ENCODE measurements at places on chromosomes 13 and 19. TPM values are rescaled to one million over a fixed set of nuclear protein-coding genes. Genes with fewer than 3 reads are reported as not detected.
A peak's percentile ranks its signal among the peaks of the same experiment; 100 is the strongest.

DNA sequence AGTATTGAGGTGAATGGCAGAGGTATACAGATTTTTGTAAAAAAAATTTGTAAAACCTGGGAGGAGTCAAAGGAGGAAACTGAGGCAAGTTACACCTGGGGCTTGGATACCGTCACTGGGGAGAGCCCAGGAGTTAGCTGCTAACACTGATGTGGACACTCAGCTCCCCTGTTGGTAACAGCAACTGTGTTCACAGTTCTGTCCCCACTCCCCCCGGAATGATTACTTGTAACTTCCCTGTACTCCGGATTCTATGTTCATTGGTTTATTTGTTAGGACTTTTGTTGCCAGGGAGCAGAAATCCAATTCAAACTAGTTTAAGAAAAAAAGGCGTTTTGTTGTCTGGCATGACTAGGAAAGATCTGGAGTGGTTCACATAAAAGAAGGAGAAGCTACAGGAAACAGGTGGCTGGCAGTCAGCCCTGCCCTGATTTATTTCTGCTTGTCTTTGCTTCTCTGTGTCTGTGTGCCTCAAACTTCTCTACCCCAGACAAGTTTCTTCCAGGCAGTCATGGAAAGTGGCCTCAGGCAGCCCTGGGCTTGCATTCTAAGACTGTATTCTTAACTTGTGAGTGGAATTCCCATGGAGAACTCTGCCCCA, 2.3 kb upstream of the GPR12 start:
- no peaks in the 10 kb centered on the region for H3K36me3 ChIP-seq
- H3K27me3 ChIP-seq: peaks cover 5% of the 10 kb centered on the region
- H3K27ac ChIP-seq: no peak overlapping the region
- no peaks in the 10 kb centered on the region for H3K4me1 ChIP-seq

The HRC gene
- total RNA-seq: not detected

DNA sequence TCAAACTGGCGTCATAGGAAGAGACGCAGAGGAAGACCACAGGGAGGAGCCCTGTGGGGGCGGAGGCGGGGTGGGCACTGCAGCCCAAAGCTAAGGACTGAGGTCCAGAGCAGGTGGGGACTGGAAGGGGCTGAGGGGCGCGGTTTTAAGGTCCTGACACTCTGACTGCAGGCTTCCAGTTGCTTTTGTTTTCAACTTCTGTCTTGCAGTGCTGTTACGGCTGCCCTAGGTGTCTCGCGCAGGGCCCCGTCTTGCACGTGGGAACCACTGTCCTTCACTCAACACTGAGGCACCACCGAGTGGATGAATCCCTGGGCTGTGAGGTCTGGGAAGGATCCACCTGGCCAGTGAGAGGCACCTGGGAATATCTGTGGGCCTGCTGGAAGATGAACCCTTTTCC, 76.0 kb downstream of the TEX29 start:
- no peak overlapping the region for H3K4me3 ChIP-seq
- H3K36me3 ChIP-seq: no peaks in the 10 kb centered on the region
- no peaks in the 10 kb centered on the region for H3K27me3 ChIP-seq
- no peak for DNase-seq
- no peak overlapping the region for H3K27ac ChIP-seq
- H3K4me1 ChIP-seq: no peaks in the 10 kb centered on the region

The LILRB3 gene
- 0.29 TPM for total RNA-seq

The ANGPTL4 gene
- total RNA-seq: not detected

DNA sequence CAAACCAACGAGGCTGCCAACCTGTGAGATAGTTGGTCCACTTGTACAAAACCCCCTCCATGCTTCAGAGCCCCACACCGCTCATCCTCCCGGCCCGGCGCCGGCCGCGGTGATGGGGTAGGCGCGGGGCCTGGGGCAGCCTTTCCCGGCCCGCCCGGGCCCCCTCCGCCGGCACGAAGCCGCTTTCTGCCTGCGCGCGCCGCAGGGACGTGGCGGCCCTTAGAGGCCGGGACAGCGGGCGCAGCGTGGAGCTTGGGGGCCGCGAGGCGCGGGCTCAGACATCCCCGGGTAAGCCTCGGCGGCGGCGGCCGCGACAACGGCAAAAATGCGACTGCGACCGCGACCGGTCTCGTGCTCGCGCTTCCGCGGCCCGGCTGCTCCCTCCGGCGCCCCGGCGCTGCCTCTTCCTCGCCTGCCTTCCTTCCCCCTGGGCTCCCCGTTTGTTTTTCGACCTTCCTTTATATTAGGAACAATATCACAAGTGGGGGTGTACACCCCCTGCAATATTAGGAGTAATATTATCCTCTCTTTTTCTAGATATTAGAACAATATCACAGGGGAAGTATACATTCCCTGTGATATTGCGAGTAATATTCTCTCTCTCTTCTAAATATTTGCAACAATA, 53.9 kb upstream of the CEACAM21 start:
- no peak for DNase-seq
- H3K4me3 ChIP-seq: peak overlapping the region; percentile 47
- H3K27ac ChIP-seq: peak overlapping the region; percentile 8
- peaks cover 10% of the 10 kb centered on the region for H3K4me1 ChIP-seq

DNA sequence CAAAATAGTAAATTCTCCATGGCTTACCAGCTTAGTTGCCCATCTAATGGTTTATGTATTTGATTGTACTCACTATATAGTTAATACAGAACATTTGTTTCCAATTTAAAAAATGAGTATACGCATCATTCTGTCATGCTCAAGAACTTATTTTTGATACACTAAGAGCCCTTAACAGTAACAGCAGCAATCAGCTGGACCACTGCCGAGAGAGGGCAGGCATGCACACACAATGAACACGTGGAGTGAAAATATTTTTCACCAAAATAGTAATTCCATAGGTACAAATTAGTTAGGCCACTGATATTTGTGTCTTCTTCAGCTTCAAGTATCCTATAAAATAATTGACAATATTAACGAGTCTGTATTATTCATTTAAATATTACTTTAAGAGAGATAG, 109.9 kb downstream of the KLF12 start:
- no peak overlapping the region for H3K4me3 ChIP-seq
- no peak for DNase-seq

- no peaks in the 10 kb centered on the region for H3K36me3 ChIP-seq
- no peak overlapping the region for H3K27ac ChIP-seq
- H3K4me1 ChIP-seq: no peaks in the 10 kb centered on the region
- H3K4me3 ChIP-seq: no peak overlapping the region
These were observed 295.4 kb downstream of the SLITRK6 start for GRCh38 chr13:85503797-85504196.

- no peaks in the 10 kb centered on the region for H3K27me3 ChIP-seq
- no peaks in the 10 kb centered on the region for H3K36me3 ChIP-seq
- no peak overlapping the region for H3K4me3 ChIP-seq
- DNase-seq: no peak
- no peak overlapping the region for H3K27ac ChIP-seq
- no peaks in the 10 kb centered on the region for H3K4me1 ChIP-seq
These were observed 15.5 kb downstream of the ZNF610 start for GRCh38 chr19:52351512-52351911.

DNA sequence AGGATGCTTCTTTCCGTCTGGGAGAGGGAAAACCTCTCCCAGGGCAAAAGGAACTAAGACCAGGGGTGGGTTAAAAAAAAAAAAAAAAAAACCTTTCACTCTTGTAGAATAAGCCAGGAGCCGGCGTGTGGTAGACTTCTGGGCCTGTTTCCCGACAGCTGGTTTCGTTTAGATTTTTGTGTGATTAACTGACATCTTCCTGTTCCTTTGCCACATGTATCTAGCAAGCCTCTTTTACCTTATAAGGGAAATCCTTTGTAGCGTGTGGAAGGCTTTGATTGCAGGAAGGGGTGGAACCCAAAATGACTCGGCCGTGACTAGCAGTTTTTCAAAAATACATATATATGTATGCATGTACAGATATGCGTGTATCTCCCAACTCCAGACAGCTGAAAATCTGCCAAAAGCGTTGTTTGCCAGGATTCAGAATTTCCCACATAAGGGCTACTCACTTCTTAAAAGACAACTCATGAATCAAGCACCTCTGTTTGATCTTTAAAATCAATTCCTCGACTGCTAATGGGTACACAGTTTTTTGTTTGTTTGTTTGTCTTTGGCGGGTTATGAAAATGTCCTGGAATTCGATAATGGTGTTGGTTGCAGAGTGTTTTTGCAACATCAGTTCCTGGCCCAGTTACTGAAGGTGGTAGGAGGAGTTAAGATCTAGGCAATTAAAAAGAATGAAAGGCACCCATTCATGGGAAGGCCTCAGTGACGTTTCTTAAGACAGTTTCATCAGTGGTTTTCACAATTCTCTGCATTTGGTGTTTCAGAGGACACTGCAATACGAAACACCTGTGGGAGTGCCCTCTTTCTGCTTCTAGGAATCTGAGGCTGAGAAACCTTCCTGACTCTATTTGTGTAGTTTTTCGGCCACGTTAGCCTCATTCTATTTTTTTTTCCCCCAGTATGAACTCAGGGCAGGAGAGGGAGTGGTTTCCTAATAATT, 2.7 kb downstream of the TPM4 start:
- H3K4me3 ChIP-seq: peak overlapping the region; percentile 92
- H3K27me3 ChIP-seq: no peaks in the 10 kb centered on the region
- peak overlapping the region; percentile 99 for H3K27ac ChIP-seq

GRCh38 chr13:46686171-46686570, 110.8 kb downstream of the ESD start:
- no peak overlapping the region for H3K27ac ChIP-seq
- DNase-seq: no peak
- H3K4me1 ChIP-seq: peaks cover 7% of the 10 kb centered on the region

DNA sequence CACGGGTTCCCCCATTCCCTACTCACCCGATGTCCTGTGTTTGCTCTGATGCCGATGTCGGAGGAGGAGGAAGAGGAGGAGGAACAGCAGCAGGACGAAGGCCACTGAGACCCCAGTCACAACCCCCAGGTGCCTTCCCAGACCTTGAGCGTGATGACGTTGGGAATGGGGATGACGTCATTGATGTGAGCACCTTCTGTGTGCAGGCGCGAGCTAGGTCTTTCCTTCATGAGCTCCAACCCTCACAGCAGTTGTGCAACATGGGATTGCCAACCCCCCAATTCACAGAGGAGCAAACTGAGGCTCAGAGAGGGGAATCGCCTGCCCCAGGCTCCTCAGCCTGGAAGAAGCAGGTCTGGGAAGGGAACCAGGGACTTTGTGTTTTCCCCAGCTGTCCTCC, 4.2 kb downstream of the LILRB5 start:
- H3K27me3 ChIP-seq: no peaks in the 10 kb centered on the region
- DNase-seq: no peak
- no peaks in the 10 kb centered on the region for H3K36me3 ChIP-seq
- no peaks in the 10 kb centered on the region for H3K4me1 ChIP-seq
- no peak overlapping the region for H3K27ac ChIP-seq

The KIR3DL2 gene
- total RNA-seq: not detected

The CEACAM16 gene
- total RNA-seq: not detected

- no peaks in the 10 kb centered on the region for H3K36me3 ChIP-seq
- no peak overlapping the region for H3K27ac ChIP-seq
- H3K4me1 ChIP-seq: peaks cover 17% of the 10 kb centered on the region
- H3K4me3 ChIP-seq: no peak overlapping the region
- no peaks in the 10 kb centered on the region for H3K27me3 ChIP-seq
These were observed 16.3 kb downstream of the POP4 start for GRCh38 chr19:29622166-29623070.

DNA sequence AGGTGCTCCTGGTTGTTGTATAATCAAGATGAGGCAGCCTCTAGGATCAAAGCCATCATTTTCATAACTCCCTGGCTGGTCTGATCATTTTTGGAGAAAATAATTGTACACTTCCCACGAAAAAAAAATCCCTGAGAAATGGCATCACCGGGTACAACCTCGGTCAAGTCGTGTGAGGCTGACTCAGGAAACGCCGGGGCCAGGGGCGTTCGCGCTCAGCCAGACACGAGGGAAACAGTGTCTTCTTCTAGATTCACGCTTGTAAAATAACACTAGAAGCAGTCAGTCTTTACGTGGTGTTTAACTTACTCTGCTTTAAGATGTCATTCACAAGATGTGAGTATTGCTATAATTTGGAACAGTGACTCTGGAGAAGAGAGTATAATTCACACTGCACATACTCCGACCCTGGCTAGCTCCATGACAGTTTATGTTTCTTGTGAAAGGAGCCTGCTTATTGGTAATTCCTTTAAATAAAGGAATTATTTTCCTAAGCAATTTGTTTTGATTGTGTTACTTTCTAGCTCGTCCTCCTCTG, 109.0 kb upstream of the SOX1 start:
- H3K27ac ChIP-seq: no peak overlapping the region
- no peaks in the 10 kb centered on the region for H3K36me3 ChIP-seq
- no peak for DNase-seq
- no peak overlapping the region for H3K4me3 ChIP-seq
- H3K27me3 ChIP-seq: no peaks in the 10 kb centered on the region
- no peaks in the 10 kb centered on the region for H3K4me1 ChIP-seq

- no peak overlapping the region for H3K27ac ChIP-seq
- no peaks in the 10 kb centered on the region for H3K27me3 ChIP-seq
- H3K36me3 ChIP-seq: peaks cover 10% of the 10 kb centered on the region
- no peaks in the 10 kb centered on the region for H3K4me1 ChIP-seq
- H3K4me3 ChIP-seq: no peak overlapping the region
- DNase-seq: no peak
These were observed 25.6 kb downstream of the NOSIP start for GRCh38 chr19:49554701-49555181.

The WDR62 gene
- total RNA-seq: 18.1 TPM

- no peak overlapping the region for H3K4me3 ChIP-seq
- peaks cover 2% of the 10 kb centered on the region for H3K27me3 ChIP-seq
- H3K36me3 ChIP-seq: no peaks in the 10 kb centered on the region
- no peak overlapping the region for H3K27ac ChIP-seq
These were observed 3.5 kb downstream of the PTPRS start for GRCh38 chr19:5337126-5337525.

The ADGRL1 gene
- 4.8 TPM for total RNA-seq

The LSR gene
- total RNA-seq: 48.8 TPM

GRCh38 chr13:31267126-31267784, 67.5 kb downstream of the B3GLCT start:
- no peak for DNase-seq
- H3K27ac ChIP-seq: no peak overlapping the region
- no peaks in the 10 kb centered on the region for H3K36me3 ChIP-seq
- no peaks in the 10 kb centered on the region for H3K4me1 ChIP-seq
- H3K27me3 ChIP-seq: no peaks in the 10 kb centered on the region

DNA sequence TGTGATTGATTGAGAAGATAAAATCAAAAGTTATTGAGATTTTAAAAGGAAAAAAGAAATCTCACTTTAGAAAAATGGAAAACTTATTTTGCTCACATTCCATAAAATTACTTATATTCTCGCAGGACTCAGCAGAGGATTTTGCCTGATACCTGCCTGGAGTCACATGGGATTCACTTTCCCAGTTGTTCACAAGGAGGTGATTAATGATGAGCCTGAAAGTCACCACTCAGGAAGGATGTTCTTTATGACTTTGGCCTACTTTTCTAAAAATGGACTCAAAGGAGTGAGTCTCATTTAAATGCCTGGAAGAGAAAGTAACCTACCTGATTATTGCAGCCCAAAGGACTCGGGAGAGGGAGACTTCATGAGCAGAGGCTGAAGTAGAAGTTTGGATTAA, 34.5 kb upstream of the FAM216B start:
- H3K27me3 ChIP-seq: no peaks in the 10 kb centered on the region
- no peak overlapping the region for H3K27ac ChIP-seq
- H3K4me3 ChIP-seq: no peak overlapping the region
- no peaks in the 10 kb centered on the region for H3K36me3 ChIP-seq
- no peaks in the 10 kb centered on the region for H3K4me1 ChIP-seq
- no peak for DNase-seq

- DNase-seq: no peak
- H3K4me3 ChIP-seq: no peak overlapping the region
- no peaks in the 10 kb centered on the region for H3K4me1 ChIP-seq
- no peaks in the 10 kb centered on the region for H3K27me3 ChIP-seq
- H3K27ac ChIP-seq: no peak overlapping the region
These were observed 835.0 kb upstream of the PCDH20 start for GRCh38 chr13:62250501-62251201.
